ENCODE measurements at places on chromosomes 5 and 9.
A peak's percentile ranks its signal among the peaks of the same experiment; 100 is the strongest.

DNA sequence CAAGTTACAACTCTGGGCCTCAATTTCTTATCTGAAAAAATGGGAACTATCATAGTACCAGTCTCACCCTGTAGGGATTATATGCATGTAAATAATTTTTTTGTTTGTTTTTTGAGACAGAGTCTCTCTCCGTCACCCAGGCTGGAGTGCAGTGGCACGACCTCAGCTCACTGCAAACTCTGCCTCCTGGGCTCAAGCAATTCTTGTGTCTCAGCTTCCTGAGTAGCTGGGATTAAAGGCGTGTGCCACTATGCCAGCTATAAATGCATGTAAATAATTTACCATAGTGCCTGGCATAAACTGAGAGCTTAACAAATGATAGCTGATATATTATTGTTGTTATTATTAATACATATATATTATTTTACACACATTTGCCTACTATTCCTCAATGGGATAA lies 3.0 kb upstream of the ARHGAP26 start:
- no peak for DNase-seq

DNA sequence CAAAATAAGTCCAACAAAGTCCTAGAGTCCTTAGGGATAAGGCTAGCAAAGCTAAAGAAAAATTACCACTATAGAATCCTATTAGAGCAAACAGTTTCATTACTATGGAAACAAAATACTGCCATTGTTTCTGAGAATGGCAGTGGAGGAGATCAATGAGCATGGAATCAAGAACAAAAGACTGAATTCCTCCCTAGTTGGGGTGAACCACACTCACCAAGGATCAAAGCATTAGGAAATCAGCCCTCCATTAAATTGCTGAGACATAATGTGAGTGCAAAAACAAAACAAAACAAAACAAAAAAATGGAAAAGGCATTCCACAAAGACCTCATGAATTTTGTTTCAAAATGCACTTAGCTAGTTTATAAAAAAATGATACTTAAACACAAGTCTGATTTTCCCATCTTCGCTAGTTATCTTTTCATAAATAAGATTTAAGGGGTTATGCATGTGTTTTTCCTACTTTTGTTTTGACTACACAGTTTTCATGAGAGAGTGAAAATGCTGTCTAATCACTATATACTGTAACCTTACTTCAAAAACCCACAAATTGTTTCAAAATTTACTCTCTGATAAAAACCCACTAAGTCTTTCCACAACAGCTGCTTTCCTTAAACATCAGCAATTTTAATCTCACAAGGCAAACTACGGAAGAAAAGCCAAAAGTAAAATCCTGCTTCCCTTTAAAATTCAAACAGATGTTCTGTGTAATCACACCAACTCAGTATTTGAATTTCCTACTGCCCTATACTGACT lies 9.7 kb downstream of the SERINC5 start:
- DNase-seq: peak; percentile 65

GRCh38 chr9:91972711-91973110 lies 22.7 kb upstream of the ROR2 start:
- DNase-seq: no peak

GRCh38 chr9:36789886-36790285 lies 217.2 kb downstream of the MELK start:
- DNase-seq: no peak

DNA sequence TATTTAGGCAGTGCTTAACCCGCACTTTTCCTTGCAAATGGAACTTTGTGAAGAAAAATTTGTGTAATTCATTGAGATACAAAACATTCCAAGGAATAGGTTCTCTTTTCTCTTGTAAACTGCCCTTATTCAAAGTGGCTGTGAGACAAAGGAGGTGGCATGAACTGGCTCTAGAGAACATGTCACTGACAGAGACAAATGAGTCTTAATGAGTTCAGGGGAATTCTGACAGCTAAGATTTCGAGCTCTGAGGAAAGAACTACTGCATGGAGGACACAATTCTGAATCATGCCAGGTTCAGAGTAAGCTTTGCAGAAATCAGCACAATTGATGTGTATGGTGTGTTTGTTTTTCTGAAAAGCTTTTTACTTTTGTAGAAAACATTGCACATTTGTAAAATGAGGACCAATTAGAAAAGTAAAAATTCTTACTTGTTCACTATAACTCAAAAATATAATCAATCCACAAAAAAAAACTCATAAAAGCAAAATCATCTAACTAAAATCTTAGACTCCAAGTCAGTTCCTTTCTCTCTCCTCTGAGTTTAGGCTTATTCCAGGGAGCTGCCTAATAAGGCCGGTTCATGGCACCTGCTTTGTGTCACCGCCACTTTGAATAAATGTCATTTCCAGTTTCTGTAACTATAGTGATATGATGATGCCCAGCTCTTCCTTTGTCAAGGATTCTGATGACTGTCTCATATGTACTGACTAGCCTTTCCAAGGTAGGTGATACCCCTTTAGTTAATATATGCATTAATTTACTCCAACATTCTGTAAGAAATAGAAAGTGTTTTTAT lies 163.2 kb downstream of the HCN1 start:
- peak; percentile 37 for DNase-seq

- DNase-seq: no peak
Observed at GRCh38 chr9:8143677-8144076, 344.1 kb upstream of the DMAC1 start.

DNA sequence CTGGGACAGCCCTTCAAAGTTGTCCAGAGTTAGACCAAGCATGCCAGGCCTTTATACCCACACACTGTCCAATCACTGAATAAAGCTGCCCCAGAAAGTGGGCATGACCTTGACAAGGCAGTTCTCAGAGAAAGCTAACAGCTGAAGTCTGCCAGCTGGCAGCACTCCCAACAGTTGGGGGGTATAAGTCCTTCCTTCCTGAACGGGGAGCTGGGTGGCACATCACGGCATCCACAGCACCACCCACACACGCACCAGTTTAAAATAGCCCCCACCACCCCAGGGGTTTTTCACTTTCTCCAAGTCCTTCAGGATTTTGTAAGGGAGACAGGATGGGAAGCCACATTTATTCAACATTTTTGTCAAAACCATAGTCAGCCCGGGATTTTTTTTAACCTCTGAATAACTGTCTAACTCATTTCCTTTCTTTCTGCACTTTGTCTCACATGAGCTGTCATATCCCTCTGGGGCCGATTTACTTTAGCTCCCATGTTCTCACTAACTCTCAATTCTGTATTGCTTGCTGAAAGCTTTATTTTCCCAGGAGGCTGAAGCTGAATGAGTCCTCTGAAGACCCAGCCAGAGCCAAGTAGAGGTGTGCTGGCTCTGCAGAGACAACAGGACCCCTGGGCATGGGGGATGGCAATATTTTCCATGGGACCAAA lies 15.4 kb downstream of the FAM81B start:
- no peak for DNase-seq

DNA sequence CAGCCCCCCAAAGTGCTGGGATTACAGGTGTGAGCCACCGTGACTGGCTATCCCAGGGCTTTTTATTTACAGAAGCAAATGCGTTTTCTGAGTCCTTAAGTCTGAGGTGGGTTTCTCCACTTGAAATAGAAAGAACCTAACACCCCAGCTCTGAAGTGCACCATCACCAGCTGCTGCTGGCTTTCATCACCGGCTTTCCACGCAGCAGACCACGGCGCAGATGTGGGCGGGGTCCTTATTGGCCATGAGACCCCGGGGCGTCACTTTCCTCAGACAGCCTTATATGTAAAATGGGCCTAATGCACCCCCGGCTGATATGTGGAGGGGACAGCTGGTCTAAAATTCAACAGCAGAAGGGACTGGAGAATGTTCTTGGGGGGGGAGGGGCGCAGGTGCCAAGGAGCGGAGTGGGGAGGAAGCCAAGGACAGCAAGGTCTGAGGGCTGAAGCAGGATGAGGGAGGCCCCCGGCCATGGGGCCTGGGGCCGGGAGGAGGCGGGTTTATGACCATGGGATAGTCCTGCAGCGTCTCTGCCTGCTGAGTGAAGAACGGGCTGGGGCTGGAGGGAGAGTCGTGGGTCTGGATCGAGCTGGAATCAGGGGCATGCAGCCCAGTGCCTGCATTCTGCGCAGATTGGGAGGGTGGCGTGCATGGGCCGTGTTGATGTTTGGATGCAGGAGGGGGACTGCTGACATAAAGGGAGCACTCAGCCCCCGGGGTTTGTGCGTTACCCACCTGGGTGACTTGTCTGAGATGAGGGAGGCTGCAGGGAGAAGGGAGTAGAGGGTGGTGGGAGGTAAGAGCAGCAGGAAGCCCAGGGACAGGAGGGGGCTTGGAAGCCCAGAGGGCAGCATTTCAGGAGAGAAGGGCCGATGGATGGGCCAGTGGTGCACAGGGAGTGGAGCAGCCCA lies 30.2 kb downstream of the RASGEF1C start:
- DNase-seq: no peak

GRCh38 chr5:178286226-178287090 lies 53.9 kb upstream of the PHYKPL start:
- DNase-seq: no peak

- no peak for DNase-seq
Observed at GRCh38 chr5:66987126-66987525, 209.5 kb downstream of the CD180 start.

GRCh38 chr5:170522211-170523141 lies 18.7 kb downstream of the KCNIP1 start:
- peak; percentile 46 for DNase-seq

GRCh38 chr5:62115014-62115413 lies 191.0 kb upstream of the KIF2A start:
- DNase-seq: no peak

DNA sequence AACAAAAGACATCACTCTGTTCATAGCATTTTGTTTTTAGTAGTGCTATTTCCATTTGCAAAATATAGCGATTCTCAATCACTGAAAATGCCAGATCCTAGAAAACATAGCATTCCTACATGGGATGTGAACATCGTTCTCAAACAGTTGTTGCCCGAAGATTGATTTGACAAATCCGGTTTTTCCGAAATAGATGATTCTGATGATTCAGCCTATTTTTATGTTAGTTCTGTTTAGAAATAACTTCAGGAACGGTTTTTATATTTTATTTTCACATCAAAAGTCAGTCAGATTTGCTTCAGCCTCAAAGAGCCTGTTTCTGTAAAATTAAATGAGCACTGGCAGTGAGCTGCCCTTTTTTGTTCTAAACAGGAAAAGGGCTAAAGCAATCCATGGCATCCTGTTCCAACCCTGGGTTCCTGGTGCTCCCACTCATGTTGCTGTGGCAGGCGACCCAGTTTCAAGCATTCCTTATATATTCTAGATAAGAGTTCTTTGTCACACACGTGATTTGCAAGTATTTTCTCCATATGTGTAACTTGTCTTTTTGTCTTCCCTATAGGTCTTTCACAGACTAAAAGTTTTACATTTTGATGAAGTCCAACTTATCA lies 14.2 kb upstream of the PSIP1 start:
- DNase-seq: no peak

GRCh38 chr5:133483406-133484090 lies 128.8 kb downstream of the FSTL4 start:
- no peak for DNase-seq

GRCh38 chr5:71939452-71940230 lies 167.6 kb upstream of the MAP1B start:
- no peak for DNase-seq

GRCh38 chr5:114447084-114447773 lies 85.4 kb downstream of the KCNN2 start:
- peak; percentile 35 for DNase-seq

GRCh38 chr9:133506653-133507038 lies 18.1 kb downstream of the MYMK start:
- DNase-seq: no peak

DNA sequence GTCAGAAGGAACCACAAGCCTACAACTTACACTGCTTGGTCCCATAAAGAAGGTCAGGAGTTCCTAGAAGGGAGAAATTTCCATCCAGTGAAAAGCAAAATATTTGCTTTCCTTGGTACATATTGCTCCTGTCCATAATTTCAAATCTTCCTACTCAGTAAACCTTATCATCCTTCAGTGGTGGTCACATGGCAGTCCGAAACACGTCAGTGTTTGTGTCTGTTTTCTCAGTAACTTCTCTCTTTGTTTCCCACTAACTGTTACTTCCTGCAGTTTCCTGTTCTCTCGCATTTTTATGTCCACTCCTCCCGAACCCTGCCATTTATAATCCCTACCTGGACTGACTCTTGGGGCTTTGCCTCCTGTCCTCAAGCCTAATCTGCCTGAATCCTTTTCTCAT lies 129.1 kb downstream of the FANCC start:
- no peak for DNase-seq

DNA sequence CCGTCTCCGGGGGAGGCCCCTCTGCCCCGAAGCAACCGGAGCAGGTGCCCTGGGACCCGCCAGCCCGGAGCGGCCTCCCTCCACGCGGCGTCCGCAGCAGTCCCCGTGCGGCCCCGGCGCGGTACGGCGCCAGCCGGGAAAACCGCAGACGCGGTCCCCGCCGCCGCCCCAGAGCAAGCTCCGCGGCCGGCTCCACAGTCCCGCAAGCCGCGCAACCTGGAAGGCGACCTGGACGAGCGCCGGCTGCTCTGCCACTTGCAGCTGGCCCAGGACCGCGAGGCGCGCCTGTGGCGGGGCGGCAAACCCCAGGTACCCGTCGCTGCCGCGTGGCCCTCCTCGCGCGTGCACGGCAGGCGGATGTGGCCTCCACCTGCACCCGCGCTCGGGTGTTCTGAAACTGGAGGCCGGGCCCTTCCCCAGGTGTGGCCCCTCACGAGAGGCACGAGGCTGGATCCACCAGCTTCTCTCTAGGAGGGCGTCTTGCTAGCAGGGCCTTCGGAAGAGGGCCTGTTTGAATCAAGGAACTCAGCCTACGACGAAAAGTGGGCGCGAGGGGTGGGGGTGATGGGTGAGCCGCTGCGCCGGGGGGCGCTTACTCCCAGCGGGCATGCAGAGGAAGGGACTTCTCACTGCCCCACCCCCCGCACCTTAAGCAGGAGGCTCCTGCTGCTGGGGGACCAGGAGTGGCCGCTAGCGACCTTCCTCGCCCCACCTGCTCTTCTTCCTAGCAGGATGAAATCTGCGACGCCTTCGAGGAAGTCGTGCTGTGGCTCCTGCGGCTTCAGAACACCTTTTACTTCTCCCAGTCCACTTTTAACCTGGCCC lies 602 bp downstream of the CCNI2 start:
- DNase-seq: peak; percentile 61

- peak; percentile 93 for DNase-seq
Observed at GRCh38 chr9:129006328-129007034, 21.6 kb downstream of the SH3GLB2 start.
